A549 treated with RU486 at 1 μM for 4 hours (cell line): ENCODE measurements at places on chromosomes 11 and 22. TPM values are rescaled to one million over a fixed set of nuclear protein-coding genes. Genes with fewer than 3 reads are reported as not detected.

Gene GDPD4
- not detected in 5 replicates for total RNA-seq

Gene ANGPTL5
- total RNA-seq, result 0.05 to 0.14 TPM in 2 of 5 replicates, not detected in the others

Gene GLB1L2
- 1.8 to 2.4 TPM (median 2.0 TPM) in 5 replicates for total RNA-seq

Gene NCAM1
- total RNA-seq, result not detected in 5 replicates

Gene CCDC134
- 2.7 to 4.0 TPM (median 3.4 TPM) in 5 replicates for total RNA-seq

Gene LRRC10B
- total RNA-seq, result 0.11 to 0.24 TPM (median 0.15 TPM) in 5 replicates

Gene TBC1D22A
- 9.3 to 10.3 TPM (median 9.9 TPM) in 5 replicates for total RNA-seq

Gene RIMBP3C
- 0.05 to 0.29 TPM (median 0.24 TPM) in 4 of 5 replicates, not detected in the other for total RNA-seq

Gene RAB36
- 6.7 to 8.1 TPM (median 8.0 TPM) in 5 replicates for total RNA-seq

Gene CD3D
- 0.64 TPM in 1 of 5 replicates, not detected in the others for total RNA-seq

Gene MLC1
- 0.05 to 0.06 TPM in 2 of 5 replicates, not detected in the others for total RNA-seq

Gene RFPL3
- not detected in 5 replicates for total RNA-seq

Gene ARRB1
- total RNA-seq, result 3.1 to 3.9 TPM (median 3.8 TPM) in 5 replicates

Gene TRMT2A
- total RNA-seq, result 20.9 to 29.5 TPM (median 24.1 TPM) in 5 replicates

Gene MIOX
- total RNA-seq, result not detected in 5 replicates

Gene TIGD3
- 0.58 to 1.2 TPM (median 0.86 TPM) in 5 replicates for total RNA-seq

Gene LRRC74B
- not detected in 5 replicates for total RNA-seq

Gene HBB
- total RNA-seq, result not detected in 5 replicates

Gene GRM5
- not detected in 5 replicates for total RNA-seq

Gene OR52A1
- not detected in 5 replicates for total RNA-seq

Gene NXPE4
- not detected in 5 replicates for total RNA-seq

Gene TRIM49
- not detected in 5 replicates for total RNA-seq

Gene SCARF2
- 0.55 to 1.3 TPM (median 0.84 TPM) in 5 replicates for total RNA-seq

Gene OR5B21
- not detected in 5 replicates for total RNA-seq

Gene BTBD18
- total RNA-seq, result not detected in 5 replicates

Gene MMP1
- 0.71 to 1.4 TPM (median 1.1 TPM) in 5 replicates for total RNA-seq

Gene ANO1
- total RNA-seq, result 0.77 to 1.8 TPM (median 1.3 TPM) in 5 replicates

Gene P2RY6
- 5.9 to 13.3 TPM (median 10.8 TPM) in 5 replicates for total RNA-seq

Gene MADD
- 20.4 to 23.7 TPM (median 22.1 TPM) in 5 replicates for total RNA-seq

Gene CCDC73
- total RNA-seq, result not detected in 5 replicates

Gene VWCE
- 0.50 to 0.81 TPM (median 0.74 TPM) in 5 replicates for total RNA-seq

Gene C11orf91
- 0.50 to 1.3 TPM (median 0.98 TPM) in 5 replicates for total RNA-seq

Gene PNPLA5
- total RNA-seq, result 0.07 TPM in 1 of 5 replicates, not detected in the others

Gene TPST2
- total RNA-seq, result 8.4 to 12.7 TPM (median 11.1 TPM) in 5 replicates

Gene BIK
- 0.79 to 1.9 TPM (median 1.3 TPM) in 5 replicates for total RNA-seq

Gene TEAD1
- 31.3 to 67.0 TPM (median 60.0 TPM) in 5 replicates for total RNA-seq

Gene CBLIF
- total RNA-seq, result not detected in 5 replicates

Gene WDR74
- total RNA-seq, result 72.4 to 87.2 TPM (median 85.8 TPM) in 5 replicates

Gene CD248
- 0.05 TPM in 1 of 5 replicates, not detected in the others for total RNA-seq

Gene FERMT3
- total RNA-seq, result 1.0 to 3.1 TPM (median 1.7 TPM) in 5 replicates

Gene TSGA10IP
- not detected in 5 replicates for total RNA-seq

Gene CDC42EP2
- 12.9 to 17.9 TPM (median 15.8 TPM) in 5 replicates for total RNA-seq

Gene TEX54
- total RNA-seq, result not detected in 5 replicates

Gene POTEH
- total RNA-seq, result not detected in 5 replicates

Gene BID
- total RNA-seq, result 50.2 to 78.7 TPM (median 76.1 TPM) in 5 replicates

Gene PAMR1
- total RNA-seq, result 0.06 TPM in 1 of 5 replicates, not detected in the others

Gene RTN4RL2
- 60.5 to 129 TPM (median 112 TPM) in 5 replicates for total RNA-seq

Gene PPFIBP2
- 11.2 to 19.1 TPM (median 14.7 TPM) in 5 replicates for total RNA-seq

Gene SYCE3
- 0.56 to 0.66 TPM (median 0.58 TPM) in 3 of 5 replicates, not detected in the others for total RNA-seq

Gene MYEOV
- total RNA-seq, result 92.4 to 111 TPM (median 104 TPM) in 5 replicates

Gene RFPL1
- not detected in 5 replicates for total RNA-seq

Gene CCDC116
- 0.06 to 0.12 TPM (median 0.10 TPM) in 3 of 5 replicates, not detected in the others for total RNA-seq

Gene CYTH4
- total RNA-seq, result 0.61 to 0.94 TPM (median 0.86 TPM) in 5 replicates

Gene MPZL3
- 0.22 to 0.38 TPM (median 0.33 TPM) in 5 replicates for total RNA-seq

Gene RFPL2
- 0.09 to 0.23 TPM (median 0.13 TPM) in 4 of 5 replicates, not detected in the other for total RNA-seq

Gene MRGPRF
- total RNA-seq, result 0.08 to 0.18 TPM (median 0.14 TPM) in 4 of 5 replicates, not detected in the other
